ENCODE measurements at places on chromosomes 16 and 17.

GRCh38 chr16:87823181-87823929 lies 46.0 kb downstream of the SLC7A5 start:
- DNase-seq: no peak

DNA sequence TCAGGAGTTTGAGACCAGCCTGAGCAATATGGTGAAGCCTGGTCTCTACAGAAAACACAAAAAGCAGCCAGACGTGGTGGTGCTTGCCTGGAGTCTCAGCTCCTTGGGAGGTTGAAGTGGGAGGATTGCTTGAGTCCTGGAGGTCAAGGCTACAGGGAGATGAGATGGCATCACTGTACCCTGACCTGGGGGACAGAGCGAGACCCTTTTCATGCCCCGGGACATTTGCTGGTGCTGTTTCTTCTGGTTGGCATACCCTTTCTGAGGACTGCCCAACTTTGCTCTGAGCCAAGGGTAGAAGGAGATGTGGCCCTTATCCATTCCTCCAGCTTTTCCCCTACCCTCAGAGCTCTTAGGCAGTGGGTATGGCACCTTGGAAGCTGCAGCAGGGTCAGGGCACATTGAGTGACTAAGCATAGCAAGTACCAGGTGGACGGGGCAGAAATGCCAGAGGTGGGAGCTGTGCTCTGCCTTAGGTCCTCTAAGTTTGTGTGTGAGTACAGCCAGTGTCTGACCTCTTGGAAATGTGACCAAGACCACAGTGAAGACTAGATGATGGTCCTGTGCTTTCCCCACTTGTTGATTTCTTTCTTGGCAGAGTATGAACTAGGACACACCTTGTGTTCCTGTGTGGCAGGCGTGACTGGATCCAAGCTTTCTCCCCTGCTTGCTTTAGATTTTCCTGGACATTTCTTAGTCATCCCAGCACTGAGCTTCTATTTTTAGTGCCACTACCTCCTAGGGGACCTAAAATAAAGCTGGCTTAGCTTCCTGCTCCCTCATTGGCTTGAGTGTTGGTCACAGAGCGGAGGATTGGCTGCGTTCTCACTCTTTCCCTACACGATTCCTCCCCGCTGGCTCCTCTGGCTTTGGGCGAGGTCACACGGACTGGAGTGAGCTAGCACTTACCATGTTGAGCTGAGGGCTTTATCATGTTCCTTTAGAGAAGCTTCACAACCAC lies 9.9 kb upstream of the EDC4 start:
- DNase-seq: no peak

GRCh38 chr16:77721752-77722308 lies 484 bp upstream of the NUDT7 start:
- no peak for DNase-seq

DNA sequence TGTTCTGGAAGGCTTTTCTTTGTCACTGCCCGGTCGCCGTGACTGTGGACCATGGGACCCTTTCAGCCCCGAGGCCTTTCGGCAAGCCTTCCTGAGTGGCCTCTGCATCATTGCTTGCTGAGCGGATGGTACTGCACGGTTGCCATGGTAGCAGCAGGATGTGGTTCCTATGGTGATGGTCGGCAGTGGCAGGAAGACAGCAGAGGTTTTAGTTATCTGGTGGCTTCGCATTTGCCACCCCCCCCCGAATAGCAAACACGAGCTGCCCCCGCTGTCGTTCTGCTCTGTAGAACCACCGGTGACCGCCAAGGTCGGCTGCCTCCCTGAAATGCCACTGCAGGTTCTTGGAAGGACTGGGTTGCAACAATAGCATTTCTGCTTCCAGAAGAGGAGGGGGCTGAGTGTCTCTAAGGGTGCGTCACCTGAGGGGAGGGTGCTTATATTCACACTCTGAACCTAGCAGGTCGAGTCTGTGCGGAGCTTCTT lies 76.6 kb downstream of the CMIP start:
- peak; percentile 95 for DNase-seq

GRCh38 chr17:28133562-28133970 lies 91.1 kb downstream of the NLK start:
- DNase-seq: no peak

- DNase-seq: peak; percentile 77
These were observed 32.7 kb downstream of the CDK5R1 start for GRCh38 chr17:32519228-32520103.

- no peak for DNase-seq
These were observed 42.5 kb downstream of the PSME3IP1 start for GRCh38 chr16:57143149-57143921.

DNA sequence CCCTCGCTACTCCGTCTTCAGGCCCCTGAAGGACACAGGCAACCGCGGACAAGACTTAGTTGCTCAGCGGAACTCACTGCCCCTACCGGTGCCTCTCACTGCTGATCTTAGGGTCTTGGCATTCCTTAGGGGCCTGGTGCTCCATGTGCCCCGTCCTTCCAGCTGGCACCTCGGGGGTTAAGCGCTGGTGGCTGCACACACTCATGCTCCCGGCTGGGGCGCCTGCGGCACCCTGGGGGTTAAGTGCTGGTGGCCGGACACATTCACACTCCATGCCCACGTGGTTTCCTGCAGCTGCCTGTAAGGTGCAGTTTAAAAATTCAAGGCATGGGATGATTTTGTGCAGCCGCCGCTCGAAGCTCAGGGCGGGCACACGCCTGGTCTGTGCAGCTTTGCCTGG lies 45.1 kb downstream of the BAIAP2 start:
- no peak for DNase-seq

GRCh38 chr17:71301063-71301462 lies 819.8 kb upstream of the SOX9 start:
- no peak for DNase-seq

GRCh38 chr17:75008373-75008772 lies 4.1 kb upstream of the MRPL58 start:
- DNase-seq: no peak

Measured in CD8-positive, alpha-beta memory T cell (primary cell).